ENCODE measurements at places on chromosomes 12 and 14.
A peak's percentile ranks its signal among the peaks of the same experiment; 100 is the strongest.

- DNase-seq: no peak
These were observed 76.9 kb downstream of the KICS2 start for GRCh38 chr12:64145226-64145625.

GRCh38 chr14:22122829-22123560 is 449.4 kb upstream of the OR4E1 start:
- peak; percentile 46 for DNase-seq

DNA sequence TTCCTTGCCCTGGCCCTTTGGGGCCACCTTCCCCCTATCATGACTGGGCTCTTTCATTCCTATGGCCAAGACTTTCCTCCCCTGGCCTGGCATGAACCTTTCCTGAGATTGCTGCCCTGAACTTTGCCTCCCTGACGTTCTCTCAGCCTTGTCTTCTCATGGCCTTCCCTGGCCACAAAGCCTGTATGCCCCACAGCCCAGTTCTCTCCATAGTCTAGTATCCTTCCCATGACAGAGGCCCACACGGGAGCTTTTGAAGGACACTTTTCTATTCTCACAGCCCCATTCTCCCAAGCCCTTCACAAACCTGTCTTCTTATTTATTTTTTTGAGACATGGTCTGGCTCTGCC is 4.5 kb upstream of the RNU7-1 start:
- DNase-seq: no peak

- no peak for DNase-seq
These were observed 642.0 kb downstream of the SLC6A15 start for GRCh38 chr12:84270470-84271140.

GRCh38 chr12:53244337-53244736 is 12.3 kb upstream of the RARG start:
- no peak for DNase-seq

DNA sequence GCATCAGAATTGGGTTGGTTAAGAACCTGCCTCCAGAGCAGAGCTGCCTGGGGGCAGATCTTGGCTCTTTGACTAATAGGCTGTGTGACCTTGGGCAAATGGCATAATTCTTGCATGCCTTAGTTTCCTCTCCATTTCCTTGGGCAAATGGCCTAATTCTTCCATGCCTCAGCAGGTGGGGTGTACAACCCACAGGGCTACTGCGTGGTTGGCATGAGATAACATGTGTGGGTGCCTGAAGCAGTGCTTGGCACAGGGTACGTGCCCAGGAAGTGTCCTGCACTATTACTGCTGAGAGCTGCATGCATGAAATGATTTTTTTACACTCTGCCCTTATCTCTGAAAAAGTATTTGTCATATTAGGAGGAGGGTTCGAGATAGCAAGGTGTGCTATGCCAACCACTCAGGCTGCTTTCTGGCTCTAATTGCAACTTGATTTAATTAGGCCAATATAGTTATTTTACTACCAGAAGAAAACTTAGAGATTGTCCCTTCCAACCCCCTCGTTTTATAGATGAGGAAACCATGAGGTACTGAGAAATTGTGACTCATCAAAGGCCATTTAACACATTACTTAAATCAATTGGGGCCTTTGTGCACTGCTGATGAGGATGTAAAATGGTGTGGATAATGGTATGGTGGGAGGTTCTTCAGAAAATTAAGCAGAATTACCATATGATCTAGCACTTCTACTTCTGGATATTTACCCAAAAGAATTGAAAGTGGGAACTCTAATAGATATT is 161.6 kb upstream of the HIF1A start:
- DNase-seq: no peak

DNA sequence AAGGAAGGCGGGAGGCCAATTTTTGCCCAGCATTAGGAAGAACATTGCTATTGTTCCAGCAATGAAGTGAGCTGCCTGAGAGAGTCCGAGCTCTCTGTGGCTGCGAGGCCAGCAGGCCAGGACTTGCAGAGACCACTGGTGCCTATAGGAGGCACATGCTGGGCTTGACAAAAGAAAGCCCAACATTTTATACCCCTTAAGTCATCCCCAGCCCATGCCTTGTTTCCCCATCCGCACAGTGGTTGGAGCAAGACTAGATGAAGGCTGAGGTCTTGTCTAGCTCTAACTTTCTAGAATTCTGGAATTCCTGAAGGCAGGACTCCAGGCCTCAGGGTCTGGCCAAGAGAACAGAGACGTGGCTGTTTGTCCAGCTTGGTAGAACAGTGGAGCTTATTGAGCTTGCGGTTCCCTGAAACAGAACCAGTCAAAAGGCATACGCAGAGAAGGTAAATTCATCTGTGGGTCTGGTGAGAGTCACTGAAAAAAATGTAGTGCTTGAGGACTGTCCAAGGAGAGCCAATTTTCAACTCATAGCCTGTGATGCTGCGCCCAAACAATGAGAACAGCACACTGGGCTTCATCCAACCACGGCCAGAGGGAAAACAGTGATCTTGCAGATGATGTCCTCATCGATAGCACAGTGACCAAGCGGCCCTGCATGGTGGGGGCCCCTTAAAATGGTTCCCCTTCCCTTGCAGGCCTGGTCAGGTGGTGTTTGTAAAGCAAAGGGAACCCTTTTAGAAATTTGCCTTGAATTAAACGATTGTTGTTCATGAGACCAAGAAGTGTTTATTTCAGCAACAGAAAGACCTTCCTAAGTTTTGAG is 27.1 kb upstream of the COL2A1 start:
- DNase-seq: no peak

DNA sequence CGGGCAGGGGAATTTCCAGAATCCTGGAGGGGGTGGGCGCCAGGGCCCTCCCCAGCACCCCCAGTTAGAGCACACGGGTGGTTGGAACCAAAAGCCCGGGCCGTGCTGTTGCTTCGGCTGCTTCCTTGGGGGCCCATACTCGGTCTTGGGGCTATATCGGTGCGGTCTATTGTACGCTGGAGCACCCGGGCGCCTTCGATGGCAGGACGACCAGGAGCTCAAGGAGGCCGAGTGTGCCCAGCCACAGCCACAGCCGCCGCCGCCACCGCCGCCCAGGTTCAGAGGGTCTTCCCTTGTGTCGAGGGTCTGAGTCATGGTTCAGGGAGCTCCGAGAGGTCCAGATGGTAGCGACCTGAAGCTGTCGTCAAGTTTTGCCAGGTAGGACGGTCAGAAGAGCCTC is 548 bp downstream of the CCER1 start:
- no peak for DNase-seq

DNA sequence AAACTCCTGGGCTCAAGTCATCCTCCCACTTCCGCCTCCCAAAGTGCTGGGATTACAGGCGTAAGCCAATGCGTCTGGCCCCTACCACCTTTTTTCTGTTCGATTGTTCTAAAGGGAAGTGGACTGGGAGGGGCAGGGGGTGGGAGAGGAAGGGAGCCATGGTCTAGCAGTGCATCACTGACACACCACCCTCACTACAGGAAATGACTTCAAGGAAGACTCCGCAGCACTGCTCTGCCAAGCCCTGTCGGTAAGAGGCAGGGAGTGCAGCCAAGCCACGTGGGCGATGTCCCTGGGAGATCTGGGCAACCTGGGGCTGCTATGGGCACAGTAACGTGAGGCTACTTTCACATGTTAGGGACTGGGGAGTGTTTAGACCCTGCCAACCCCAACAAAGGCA is 18.0 kb downstream of the LRRC74A start:
- peak; percentile 85 for DNase-seq

DNA sequence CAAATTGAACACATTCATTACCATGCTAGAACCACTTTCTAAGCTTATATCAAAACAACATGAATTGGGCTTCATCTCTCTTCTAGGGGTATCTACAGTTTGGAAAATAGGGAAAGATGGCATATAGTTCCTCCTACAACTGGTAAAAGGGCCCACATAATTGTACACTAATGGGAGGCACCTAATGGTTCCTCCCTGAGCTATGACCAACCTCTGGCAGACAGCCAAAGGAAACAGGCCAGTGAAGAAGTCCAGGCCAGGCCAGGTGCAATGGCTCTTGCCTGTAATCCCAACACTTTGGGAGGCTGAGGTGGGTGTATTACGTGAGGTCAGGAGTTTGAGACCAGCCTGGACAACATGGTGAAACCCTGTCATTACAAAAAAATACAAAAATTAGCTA is 23.2 kb upstream of the APOF start:
- DNase-seq: no peak

GRCh38 chr14:90905531-90905930 is 89.3 kb upstream of the TTC7B start:
- no peak for DNase-seq

GRCh38 chr12:56223571-56224101 is 506 bp upstream of the NABP2 start:
- no peak for DNase-seq
